Fibroblast of the aortic adventitia (primary cell): ENCODE measurements at places on chromosomes 3 and 15. TPM values are rescaled to one million over a fixed set of nuclear protein-coding genes. Genes with fewer than 3 reads are reported as not detected.

P2RY13 gene
- not detected in 2 replicates for total RNA-seq

DNA sequence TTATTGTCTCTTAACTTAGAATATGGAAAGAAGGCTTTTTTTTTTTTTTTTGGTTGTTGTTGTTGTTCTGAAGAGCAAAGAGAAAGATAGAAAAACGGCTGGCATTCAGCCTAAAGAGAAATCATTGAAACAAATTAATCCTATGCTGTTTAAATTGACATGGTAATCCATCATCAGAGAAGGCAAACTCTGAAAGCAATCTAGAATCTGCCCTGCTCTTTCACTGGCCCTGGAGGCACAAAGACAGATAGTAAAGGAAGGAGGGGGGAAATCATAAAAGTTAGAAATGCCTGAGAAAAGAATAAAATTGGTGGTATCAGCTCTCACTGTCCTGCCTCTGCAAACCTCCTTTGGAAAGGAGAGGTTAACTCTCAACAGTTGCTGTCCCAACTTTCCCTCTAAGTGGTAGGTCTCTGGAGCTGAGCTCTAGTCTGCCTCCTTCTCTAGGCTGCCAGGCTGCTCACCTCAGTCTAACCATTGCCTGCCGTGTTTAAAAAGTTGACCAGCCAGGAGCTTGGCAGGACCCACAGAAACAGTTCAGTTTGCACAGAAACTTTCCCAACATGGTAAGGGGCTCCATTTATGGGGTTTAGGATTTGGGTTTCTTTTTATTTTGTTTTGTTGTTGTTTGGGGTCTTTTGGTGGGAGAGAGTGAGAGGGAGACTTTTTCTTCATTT lies 13.4 kb upstream of the NR2F2 start:
- DNase-seq, result no peak

- no peak for DNase-seq
Observed at GRCh38 chr3:126309861-126310655, 47.1 kb downstream of the KLF15 start.

DNA sequence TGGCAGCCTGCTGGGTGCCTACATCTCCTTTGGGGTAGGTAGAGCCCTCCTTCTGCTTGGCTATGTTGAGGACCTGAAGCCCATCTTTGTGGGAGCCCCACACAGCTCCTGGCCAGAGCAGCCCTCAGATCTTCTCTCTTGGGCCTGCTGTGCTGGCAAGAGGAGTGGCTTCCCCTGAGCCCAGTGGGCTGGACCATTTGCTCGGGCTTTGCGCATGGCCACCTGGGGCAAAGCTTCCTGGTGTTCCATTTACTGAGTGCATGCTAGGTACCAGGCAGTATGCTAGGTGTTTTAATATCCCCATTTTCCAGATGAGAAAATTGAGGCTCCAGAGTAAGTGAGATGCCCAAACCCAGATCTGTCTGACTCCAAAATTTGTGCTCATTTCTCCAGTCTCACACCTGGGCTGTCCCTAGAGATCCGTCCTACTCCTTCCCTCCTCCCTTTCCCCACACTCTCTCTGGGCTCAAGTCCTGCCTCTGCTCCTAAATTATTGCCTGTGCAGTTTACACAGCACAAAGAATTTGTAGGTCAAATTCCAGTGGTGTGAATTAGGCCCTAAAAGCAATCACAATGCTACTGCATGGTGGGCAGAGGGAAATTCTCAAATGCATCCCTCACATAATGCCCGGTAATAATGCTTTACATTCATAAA lies 39.7 kb downstream of the SLC28A1 start:
- DNase-seq, result peak; percentile 20

- DNase-seq, result peak; percentile 98
Observed at GRCh38 chr15:74173380-74174218, at the start of gene ISLR. Gene ISLR (plus strand): TSS chr15:74173710. CDS start chr15:74174859, 1,149 bp downstream.

DNA sequence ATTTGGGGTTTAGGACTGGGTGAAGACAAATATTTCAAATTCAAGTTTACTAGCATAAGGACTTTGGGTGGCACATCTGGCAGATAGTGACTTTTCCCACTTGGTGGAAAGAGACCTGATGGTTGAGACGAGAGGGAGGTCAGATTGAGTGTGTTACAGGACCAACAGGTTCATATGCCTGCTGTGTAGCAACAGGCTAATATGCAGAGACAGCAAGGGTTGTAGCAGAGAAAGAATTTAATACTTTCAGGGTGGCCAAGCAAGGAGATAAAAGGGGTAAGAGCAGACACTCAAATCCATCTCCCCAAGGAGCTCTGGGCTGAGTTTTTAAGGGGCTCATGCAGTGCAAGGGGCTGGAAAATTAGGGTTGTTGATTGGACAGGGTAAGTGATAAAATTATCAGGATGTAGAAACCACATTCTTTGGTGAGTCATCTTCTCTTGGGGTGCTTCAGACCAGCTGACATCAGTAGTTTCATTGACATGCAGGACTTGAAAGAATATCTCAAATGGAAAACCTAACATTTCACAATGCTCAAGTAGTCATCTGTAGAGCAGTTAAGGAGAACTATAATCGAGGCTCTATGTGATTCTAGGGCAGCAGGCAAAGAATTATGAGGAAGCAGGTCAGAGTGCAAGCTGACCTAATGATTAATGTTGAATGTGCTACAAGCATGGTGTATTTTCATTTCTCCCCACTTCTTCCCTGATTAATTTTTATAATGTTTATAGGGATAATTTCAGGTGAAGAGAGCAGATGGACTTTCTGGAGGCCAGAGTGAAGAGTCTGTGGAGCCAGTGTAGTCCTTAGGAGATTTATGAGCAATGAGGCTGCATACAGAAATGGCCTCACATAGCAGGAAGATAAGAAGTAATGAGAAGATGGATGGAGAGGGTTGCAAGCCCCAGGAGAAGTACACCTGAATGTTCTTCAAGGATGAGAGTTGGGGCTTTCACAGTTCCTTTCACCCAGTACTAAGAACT lies 13.7 kb downstream of the FOXB1 start:
- DNase-seq, result peak; percentile 24

CEMIP gene
- total RNA-seq, result 225 and 249 TPM in 2 replicates

- DNase-seq, result no peak
Observed at GRCh38 chr3:123448536-123449101, at the start of gene ADCY5. Gene ADCY5 (minus strand): TSS chr3:123449090. CDS start chr3:123448545, 545 bp downstream.

GRCh38 chr3:72641684-72642083 lies 206.6 kb downstream of the SHQ1 start:
- DNase-seq, result no peak

DNA sequence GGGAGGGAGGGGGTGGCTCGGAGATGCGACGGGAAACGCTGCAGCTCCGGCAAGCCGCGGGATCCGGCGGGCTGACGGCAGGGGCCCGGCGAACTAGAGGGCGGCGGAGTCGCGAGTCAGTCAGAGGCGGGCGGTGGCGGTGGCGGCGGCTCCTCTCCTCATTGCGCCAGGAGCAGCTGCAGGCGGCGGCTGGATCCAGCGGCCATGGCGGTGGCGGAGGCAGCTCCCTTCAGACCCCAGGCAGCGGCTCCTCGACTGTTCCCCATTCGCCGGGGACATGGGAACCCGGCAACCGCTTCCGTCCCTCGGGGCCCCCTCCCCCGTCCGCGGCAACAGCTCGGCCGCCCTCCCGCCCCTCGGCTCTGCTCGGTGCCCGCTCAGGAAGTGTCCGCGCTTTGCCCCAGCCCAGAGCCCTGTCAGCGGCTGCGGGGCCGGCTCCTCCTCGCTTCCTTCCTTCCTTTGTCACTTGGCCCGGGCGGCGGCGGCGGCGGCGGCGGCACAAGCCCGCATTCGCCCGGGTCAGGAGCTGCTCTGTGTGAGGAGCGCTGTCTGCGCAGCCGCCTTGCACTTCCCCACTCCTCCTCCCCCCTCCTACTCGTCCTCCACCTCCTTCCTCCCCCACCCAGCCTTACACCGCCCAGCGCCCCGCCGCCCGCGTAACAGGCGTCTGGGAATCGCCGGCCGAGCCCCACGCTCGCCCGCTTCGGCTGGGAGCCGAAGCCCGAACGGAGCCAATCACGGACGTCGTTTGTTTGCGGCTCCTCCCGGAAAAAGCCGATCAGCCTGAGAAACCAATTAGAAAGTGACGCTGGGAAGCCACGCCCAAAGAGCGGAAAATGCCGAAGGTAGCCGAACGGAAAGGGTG lies at the start of gene GSK3B:
Gene GSK3B, minus strand, starts transcription at position 537 of the 865 bp plus-strand sequence. CDS start 1,013 bp downstream, outside the sequence.
- DNase-seq, result no peak

- no peak for DNase-seq
Observed at GRCh38 chr3:175457301-175457700, 598.2 kb downstream of the NAALADL2 start.

FAM174B gene
- 2.2 and 5.5 TPM in 2 replicates for total RNA-seq

LTF gene
- total RNA-seq, result not detected in 2 replicates

GRCh38 chr3:119924111-119925094 lies 142.5 kb downstream of the NR1I2 start:
- DNase-seq, result no peak

DNA sequence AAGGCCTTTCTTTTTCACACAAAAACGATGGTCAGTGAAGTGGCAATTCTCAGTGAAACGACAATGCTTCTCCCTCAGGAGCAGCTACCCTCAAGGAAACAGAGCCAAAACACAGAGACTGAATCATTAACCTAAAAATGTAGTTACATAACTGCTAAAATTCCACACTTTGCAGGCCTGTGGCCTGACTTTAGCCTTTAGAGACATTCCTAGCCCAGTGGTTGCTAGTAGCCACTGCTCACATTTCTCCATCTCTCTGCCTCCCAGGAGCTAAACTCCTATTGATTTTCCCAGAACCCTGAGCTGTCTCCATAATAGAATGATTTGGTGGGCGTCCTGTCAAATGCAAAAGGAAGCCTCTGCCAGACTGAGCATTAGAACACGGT lies 630.1 kb upstream of the KCNMB2 start:
- peak; percentile 90 for DNase-seq

DNA sequence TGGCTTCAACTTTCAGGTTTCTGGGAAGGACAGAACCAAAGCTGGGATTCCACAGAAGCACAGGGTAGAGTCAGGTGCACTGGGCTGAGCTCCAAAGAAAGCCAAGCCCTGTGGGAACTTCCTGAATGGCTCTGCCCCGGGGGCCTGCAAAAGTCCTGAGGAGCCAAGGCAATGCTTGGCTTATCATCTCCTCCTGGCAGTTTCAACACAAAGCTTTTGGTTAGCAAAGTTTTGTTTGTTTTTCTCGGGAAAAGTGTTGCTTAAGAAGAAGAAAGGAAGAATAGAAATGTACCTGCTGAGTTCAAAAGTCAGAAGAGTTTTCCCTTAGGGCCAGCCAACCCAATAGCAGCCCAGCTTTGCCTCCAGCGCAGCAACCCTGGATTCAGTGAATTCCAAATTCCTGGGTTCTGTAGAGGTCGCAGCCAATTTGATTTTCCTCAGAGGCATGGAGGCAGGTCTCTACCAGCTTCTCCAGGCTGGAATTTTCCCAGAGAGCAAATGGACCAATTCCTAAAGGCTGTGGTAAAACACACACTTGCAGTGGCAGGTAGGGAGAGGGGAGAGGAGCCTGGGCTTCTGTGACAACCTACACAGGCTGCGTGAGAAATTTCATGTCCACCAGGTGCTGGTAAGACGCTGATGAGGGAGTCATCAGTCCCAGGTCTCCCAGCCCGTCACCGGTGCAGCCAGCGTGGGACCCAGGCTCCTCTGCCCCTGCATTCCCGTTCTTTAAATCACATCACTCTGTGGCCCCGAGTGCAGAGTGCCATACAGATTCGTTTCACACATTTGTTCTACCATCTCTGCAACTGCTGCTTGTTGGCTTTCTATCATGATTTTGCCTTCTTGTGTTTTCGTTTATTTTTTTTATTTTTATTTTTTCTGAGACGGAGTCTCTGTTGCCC lies 54.3 kb upstream of the SNRPA1 start:
- peak; percentile 42 for DNase-seq
